ENCODE measurements at places on chromosomes 2 and 18.

GRCh38 chr18:51711298-51711889 lies 513.9 kb upstream of the MEX3C start:
- DNase-seq, result no peak

- no peak for DNase-seq
These were observed 1557.5 kb upstream of the ACVR2A start for GRCh38 chr2:146287281-146287680.

DNA sequence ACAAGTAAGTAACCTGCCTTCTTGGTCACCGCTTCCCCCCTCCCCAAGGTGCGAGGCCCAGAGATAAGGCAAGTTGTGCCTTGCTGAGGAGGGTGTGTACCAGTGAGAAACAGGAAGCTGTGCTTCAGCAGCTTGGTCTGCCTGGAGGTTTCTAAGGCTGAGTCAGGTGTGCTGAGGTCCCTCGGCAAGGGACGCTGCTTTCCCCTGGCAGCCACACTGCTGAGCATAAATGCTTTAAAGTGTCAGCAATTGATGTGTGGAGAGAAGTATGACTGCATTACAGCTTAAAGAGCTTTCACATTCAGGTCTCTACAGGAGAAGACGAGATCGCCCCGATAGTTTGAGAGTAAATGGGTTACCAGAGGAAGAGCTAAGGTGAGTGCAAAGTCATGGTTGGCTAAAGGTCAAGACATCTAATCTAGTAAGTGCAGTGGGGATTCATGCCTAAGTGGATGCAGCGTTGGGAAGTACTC lies 86.9 kb downstream of the LIMS1 start:
- DNase-seq, result no peak

DNA sequence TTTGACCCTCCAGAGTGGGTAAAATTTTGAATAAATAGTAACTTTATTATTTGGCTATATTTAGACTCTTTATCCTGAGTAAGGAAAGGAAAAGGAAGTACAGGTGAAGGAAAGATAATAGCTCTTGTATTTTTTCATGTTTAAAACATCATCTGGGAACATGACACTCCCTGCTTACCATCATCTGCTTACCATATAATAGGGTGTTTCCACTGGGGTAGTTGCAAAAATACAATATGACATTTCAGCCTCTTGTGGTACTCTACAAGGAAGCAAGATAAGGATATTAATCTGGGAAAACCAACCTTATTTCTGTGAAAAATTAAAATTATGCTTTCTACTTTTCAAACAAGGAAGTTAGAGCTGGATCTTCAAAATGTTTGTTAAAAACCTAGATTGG lies 9.9 kb downstream of the RELCH start:
- DNase-seq, result no peak

DNA sequence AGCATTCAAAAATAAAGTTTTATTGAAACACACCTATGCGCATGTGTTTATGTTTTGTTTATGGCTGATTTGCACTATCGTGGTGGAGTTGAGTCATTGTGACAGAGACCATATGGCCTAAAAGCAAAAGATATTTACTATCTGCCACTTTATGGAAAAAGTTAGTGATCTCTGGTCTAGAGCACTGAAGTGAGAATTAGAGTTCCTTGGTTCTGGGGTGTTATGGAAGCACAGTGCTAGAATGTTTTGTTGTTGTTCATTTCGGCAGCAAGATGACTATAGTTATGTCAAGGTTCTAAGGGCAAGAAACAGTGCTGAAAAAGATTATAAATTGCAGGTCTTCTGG lies 416.5 kb downstream of the SLC4A3 start:
- DNase-seq, result no peak

- DNase-seq, result no peak
These were observed 10.2 kb upstream of the MMADHC start for GRCh38 chr2:149597668-149598326.

DNA sequence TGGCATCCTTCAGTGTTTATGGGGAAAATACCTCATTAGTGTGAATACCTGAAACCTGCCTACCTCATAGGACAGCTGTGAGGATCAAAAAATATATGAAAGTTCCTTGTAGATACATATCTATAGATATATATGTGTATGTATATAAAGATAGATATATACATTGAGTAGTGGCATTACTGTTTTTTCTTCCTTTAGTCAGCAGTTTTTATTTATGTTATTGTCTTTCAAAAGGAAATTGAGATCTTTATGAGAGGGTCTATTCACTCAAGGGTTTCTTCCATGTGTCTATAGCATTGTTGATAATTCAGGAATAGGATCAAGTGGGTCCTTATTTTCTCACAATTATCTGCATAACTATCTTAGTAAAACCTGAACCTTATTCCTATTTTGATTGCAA lies 6.6 kb downstream of the RMP24 start:
- DNase-seq, result no peak

DNA sequence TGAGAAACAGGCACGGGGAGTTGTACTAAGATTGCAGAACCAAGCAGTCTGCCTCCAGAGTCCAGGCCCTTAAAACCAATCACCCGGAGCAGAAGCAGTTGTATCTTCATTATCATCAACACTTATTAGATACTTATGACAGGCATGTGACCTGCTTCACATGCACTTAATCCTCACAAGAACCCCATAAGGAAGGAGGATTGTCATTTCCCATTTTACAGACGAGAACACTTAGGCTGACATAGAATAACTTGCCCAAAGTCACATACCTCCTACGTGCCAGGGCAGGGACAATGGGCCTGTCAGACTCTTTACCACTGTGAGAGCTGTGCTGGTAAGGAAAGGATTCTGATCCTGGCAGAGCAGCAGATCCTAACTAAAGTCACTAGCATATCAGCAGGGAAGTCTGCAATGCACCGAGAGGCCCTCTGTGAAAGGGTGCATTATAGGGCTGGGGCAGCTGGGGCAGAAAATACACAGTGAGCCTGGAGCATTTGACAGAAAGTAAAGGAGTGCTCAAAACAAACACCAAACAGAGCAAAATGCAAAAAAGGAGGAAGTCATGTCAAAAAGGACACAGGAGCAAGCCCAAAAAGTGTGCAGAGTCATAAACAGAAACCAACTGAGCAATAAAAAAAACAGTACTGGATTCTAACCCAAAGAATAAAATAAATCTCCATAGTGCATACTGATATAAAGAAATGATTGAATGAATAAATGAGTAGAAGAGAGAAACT lies 55.9 kb upstream of the SP3 start:
- DNase-seq, result no peak

- no peak for DNase-seq
These were observed 282.8 kb upstream of the ATP5MC3 start for GRCh38 chr2:175464311-175464670.

DNA sequence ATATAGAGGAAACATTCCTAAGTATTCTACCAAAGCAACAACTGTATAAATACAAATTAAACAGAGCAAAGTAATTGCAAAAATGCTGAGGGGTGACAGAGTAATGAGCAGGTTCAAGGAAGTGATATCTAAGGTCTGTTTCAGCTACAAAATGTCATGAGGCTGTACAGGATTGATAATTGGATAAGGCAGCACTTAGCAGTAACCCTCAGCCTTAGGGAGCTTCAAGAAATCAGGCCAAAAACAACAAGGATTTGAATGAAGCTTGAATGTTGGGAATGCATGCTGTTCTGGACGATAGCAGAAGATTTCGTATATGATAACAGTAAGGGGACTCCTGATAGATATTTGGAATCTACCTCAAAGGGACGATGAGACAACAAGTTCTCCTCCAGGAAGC lies 142.0 kb upstream of the MMADHC start:
- DNase-seq, result no peak

GRCh38 chr2:221120643-221121042 lies 451.5 kb downstream of the EPHA4 start:
- no peak for DNase-seq

GRCh38 chr2:145652036-145652435 lies 1132.1 kb upstream of the ZEB2 start:
- DNase-seq, result no peak

- DNase-seq, result no peak
These were observed 339.9 kb upstream of the SOX11 start for GRCh38 chr2:5352286-5352685.

- no peak for DNase-seq
These were observed 54.7 kb upstream of the GATA6 start for GRCh38 chr18:22114526-22115321.

GRCh38 chr2:40259900-40260299 lies 192.0 kb downstream of the SLC8A1 start:
- no peak for DNase-seq

- DNase-seq, result no peak
These were observed 50.8 kb upstream of the FANCL start for GRCh38 chr2:58291726-58292438.

GRCh38 chr18:49564518-49564834 lies 2.6 kb downstream of the LIPG start:
- DNase-seq, result no peak

All from GM12892 (cell line).